ENCODE measurements at places on chromosomes 13 and 19. TPM values are rescaled to one million over a fixed set of nuclear protein-coding genes. Genes with fewer than 3 reads are reported as not detected.

TNFRSF19 gene
- total RNA-seq = 45.5 TPM

LILRB4 gene
- total RNA-seq = 0.99 TPM

NTN5 gene
- 0.24 TPM for total RNA-seq

TNFSF9 gene
- not detected for total RNA-seq

GRCh38 chr13:21528616-21529015 is 69.5 kb upstream of the ZDHHC20 start:
- DNase-seq = no peak

DNA sequence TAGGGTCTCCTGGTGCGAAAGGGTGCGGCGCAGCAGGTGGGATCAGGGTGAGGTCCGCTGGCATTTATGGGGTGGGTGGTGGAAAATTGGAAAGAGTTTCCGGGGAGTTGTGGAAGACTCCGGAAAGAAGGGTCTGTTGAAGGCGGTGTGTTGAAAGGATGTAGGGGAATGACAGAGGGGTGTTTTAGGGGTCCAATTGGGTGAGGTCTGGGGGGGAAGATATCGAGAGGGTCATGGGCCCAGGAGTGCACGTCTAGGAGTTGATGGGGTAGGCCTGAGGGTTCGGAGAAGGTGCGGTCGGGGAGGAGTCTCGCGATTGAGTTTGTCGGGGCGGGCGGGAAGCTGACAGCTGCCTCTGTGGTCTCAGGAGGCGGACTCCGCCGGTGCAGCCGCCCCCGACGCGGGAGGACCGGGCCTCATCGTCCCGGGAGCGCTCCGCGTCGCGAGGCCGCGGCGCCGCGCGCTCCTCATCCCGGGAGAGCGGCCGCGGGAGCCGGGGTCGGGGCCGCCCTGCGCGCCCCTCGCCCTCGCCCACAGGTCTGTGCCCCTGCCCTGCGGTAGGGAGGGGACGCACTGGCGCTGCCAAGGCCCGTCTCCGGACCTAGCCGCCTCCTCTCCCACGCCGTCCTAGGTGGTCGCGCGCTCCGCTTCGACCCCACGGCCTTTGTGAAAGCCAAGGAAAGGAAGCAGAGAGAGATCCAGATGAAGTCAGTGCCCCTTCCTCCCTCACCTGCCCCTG is 7.0 kb downstream of the PGLYRP1 start:
- no peak for DNase-seq

- no peak for DNase-seq
Measured at GRCh38 chr19:56137405-56137804, 3.7 kb upstream of the ZNF444 start.

DNA sequence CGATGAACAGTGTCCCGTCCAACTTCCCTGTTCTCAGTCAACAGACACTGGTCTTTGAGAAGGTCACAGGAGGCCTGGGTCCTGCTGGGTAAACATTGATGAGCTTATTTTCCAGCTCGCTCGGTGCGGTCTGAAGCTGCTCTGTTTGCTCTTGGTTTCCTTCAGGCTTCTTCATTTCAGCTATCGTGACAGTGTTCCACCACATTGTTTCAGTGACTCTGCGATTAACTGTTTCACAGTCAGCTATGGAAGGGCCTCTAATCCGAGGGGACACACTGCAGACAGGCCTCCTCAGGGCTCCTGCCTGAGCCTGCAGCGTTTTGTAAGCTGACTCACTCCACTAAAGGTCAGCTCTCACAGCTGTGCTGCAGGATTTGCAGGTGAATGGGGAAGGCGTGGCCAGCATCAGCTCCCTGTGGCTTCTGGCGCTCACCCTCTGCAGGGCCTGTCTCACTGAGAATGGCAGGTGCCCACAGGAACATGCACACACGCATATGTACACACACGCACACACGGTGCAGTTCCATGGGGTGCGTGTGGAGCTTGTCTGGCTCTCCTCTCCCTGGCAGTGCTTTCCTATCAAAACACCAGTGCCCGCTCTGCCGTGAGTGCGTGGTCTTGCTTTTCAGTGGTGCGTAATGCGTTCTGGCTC is 62.9 kb upstream of the MCF2L start:
- DNase-seq = no peak

DNA sequence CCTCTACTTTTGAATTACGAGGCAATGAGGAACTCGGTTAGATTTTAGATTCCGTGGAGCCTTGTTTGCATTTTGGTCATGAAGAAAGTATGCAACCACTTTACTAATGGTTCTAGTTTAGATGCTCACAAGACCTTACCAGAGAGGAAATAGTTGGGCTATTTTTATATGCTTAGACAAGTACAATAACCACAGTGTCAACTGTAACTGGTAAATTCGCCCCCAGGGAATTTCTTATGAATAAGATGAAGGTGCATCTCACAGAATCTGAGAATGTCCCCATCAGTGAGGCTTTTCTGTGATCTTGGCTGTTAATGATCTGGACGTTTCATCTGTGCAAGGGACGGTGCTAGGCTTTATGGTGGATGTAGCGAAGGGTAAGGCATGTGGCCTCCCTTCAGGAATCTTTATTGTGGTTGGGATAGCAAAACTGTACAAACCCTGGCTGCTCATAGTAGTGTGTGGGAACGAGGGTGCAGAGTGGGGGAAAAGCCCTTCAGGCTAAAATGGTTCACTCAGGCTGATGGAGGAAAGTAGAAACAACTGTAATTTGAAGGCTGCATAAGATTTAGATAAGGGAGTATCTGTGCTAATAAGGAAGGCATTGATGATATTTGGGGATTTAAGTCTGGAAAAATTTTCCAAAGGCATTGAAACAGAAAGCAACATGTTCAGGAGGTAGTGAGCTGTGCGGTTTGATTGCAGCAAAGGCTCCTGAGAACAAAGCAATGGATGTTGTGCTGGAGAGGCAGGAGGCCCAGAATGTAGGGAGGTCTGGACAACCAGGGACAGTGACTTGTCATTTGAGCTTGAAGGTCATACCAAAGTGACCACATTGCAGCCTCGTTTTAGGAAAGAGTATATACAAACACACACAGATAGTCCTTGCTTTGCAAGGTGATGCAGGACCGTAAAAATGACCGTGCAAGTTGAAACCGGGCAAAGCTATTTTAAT is 28.4 kb downstream of the UBAC2 start:
- DNase-seq = no peak
